Urothelium cell line (cell line): ENCODE measurements at places on chromosomes 4 and X.

DNA sequence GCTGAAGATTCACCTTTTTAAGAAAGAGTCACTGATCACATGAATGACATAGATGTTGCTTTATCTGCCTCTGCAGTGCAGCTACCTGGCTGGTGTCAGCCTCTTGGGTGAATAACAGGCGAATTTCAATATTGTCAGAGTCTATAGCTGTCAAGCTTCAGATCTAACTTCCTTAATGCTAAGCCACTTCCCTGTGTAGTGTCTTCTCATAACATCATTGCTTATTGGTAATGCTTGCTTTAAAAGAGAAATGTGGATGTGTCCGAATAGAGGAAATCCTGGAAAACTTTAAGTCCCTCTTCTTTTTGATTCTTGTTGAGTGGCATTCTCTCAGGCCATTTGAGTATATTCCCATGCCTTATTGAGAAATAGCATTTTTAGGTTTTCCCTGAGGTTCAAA, 7.3 kb upstream of the IGFBP7 start:
- DNase-seq: no peak

DNA sequence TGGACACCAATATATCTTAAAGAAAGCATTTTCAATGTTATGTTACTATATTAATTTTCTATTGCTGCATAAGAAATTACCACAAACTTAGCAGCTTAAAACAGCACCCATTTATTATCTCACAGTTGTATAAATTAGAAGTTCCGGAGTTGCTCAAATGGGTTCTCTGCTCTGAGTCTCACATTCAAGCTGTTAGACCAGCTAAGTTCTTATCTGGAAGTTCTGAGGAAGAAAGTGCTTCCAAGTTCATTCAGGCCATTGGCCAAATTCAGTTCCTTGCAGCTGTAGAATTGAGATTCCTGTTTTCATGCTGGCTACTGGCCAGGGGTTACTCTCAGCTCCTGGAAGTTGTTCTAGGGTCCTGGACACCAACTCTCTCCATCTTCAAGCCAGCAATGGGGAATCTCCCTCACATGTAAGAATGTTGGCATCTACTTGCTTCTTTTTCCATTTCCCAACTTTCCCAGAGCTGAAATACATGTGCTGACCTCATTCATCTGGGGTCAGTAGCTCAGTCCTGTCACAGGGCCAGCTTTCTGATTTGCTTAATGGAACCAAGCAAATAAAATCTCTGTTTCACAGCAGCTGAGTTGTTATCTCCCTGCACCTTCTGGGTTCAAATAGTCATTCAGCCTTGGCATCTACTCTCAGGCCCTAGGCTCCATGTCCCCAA, 99.6 kb upstream of the INTU start:
- no peak for DNase-seq

DNA sequence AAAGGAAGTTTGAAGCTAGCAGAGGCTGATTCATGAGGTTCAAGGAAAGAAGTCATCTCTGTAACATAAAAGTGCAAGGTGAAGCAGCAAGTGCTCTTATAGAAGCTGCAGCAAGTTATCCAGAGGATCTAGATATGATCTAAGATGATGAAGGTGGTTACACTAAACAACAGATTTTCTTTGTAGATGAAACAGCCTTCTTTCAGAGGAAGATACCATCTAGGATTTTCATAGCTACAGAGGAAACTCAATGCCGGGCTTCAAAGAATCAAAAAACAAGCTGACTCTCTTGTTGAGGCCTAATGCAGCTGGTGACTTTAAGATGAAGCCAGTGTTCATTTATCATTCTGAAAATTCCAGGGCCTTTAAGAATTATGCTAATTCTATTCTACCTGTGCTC, 28.8 kb downstream of the NR0B1 start:
- DNase-seq: no peak

GRCh38 chr4:66590488-66591215, 920.4 kb upstream of the EPHA5 start:
- DNase-seq: no peak

- no peak for DNase-seq
Observed at GRCh38 chr4:112322866-112323265, 25.7 kb downstream of the ALPK1 start.

DNA sequence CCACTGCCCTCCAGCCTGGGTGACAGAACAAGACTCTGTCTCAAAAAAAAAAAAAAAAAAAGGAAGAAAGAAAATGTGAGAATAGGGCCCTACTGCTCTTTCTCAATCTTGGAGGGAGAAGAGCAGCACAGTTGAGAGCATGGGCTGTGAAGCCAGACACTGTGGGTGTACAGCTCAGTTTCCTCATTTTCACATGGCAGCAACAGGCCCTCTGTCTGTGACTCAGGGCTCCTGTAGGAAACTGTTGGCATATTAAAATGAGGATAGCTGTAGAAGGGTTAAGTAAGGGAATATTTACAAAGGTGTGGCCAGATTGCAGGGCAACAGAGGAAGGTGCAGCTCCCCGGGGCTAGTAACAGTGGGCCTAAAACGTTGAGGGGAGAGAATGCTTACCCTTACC, 3.4 kb downstream of the AKAP14 start:
- no peak for DNase-seq

DNA sequence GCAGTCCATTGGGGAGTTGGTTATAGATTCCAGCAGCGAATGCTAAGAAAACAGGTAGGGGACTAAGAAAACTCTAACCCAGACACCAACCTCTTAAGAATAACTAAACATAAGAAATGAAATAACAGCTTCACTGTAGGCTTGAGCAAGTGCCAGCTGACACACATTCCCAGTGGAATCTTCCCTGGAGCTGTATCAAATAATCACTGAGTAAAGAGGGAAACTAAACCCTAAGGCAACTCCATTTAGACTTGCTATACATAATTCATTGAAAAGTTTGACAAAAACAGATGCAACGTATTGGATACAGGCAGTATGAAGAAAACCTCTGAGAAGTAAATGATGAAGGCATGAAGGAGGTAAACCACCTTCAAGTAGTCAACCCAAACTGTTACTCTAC, 293.5 kb downstream of the OPHN1 start:
- no peak for DNase-seq

- DNase-seq: no peak
Observed at GRCh38 chr4:1045193-1045594, 33.8 kb downstream of the FGFRL1 start.

GRCh38 chr4:38111024-38111423, 150.8 kb downstream of the PTTG2 start:
- DNase-seq: no peak

DNA sequence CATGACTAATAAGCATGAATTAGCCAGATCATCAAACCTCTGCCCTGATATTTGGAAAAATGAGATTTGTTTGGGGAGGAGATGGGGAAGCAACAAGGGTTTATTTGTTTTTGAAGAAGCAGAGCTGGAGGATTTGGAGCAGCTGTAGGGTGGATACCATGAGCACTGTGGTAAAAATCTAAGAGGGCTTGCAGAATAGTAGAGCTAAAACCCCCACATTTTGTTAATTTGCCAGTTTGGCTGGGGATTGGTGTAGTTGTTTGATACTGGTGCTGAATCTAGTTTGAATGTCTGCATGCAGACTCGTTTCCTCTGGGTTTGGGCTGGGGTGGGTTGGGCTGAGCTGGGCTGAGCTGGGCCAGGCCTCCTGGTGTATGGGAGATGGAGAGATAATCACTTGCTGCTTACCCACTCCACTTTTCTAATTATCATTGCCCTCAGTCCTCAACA, 43.7 kb downstream of the SMAD1 start:
- DNase-seq: no peak

- no peak for DNase-seq
Observed at GRCh38 chr4:2092669-2093053, 33.5 kb downstream of the NAT8L start.

- no peak for DNase-seq
Observed at GRCh38 chrX:139828033-139828432, 104.8 kb downstream of the ATP11C start.

DNA sequence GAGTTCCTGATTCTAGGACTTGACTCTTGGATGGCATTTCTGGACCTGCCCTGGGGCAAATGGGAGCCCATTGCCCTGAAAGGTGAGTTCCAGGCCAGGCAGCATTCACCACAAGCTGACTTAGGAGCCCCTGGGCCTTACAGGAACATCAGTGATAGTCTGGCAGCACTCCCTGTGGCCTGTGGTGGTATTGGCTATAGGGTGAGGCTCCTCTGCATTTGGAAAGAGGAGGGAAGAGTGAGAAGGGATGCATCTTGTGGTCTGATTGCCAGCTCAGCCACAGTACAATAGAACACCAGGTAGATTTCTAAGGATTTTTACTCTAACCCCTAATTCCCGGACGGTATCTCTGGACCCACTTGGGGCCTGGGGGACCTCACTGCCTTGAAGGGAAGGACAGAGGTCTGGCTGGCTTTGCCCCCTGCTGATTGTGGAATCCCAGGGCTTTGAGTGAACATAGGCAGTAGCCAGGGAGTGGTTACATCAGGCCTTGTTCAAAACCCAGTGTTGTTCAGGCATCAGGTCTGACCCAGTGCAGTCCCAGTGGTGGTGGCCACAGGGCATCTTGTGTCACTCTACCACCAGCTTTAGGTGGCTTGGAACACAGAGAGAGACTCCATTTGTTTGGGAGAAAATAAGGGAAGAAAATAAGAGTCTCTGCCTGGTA, 32.9 kb downstream of the MAGED4 start:
- no peak for DNase-seq

- DNase-seq: no peak
Observed at GRCh38 chr4:15498356-15498755, 28.7 kb downstream of the CC2D2A start.

DNA sequence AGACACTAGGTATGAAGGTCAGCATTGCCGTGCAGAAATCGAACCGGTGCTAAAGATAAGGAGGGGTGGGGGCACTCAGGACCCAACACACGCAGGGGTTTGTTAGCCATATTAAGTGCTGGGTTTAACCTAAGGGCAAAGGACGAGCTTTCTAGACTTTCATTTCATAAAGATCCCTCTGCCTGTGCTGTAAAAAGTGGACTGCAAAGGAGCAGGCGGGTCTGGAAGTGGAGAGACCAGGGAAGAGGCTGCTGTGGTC, 1.3 kb downstream of the CASP3 start:
- DNase-seq: no peak

DNA sequence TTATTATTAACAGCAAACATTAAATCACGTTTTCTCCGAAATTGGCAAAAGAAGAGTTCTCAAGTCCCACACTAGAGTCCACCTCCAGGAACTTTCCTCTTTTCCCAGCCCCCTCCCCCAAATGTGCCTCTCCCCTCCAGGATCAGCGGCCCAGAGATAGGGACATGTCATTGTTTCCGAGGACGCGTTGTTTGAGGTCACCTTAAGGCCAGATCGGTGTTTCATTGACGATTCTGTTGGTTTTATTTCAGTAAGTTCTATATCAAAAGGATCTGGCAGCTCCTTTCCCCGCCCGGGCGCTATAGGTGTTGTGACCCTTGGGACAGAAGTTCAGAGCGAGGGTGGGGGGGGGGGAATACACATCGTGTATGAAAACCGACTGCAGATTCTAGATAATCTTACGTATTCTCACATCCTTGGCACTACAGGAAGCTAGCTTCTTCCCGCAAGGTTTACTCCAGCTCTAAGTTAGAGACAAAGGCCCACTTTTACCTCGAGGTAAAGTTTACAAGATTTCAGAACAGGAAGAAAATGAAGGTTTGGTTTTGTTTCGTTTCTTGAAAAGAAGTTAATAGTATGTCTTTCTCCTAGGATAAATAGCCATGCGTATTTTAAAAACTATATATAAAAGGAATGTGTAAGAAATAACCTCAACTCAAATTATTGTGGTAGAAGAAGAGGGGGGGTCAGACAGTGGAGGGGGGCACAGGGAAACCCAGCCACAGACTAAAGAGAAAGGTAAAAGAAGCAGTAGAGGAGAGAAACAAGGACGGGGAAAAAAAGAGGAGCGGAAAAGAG, 739 bp upstream of the MSX1 start:
- no peak for DNase-seq

DNA sequence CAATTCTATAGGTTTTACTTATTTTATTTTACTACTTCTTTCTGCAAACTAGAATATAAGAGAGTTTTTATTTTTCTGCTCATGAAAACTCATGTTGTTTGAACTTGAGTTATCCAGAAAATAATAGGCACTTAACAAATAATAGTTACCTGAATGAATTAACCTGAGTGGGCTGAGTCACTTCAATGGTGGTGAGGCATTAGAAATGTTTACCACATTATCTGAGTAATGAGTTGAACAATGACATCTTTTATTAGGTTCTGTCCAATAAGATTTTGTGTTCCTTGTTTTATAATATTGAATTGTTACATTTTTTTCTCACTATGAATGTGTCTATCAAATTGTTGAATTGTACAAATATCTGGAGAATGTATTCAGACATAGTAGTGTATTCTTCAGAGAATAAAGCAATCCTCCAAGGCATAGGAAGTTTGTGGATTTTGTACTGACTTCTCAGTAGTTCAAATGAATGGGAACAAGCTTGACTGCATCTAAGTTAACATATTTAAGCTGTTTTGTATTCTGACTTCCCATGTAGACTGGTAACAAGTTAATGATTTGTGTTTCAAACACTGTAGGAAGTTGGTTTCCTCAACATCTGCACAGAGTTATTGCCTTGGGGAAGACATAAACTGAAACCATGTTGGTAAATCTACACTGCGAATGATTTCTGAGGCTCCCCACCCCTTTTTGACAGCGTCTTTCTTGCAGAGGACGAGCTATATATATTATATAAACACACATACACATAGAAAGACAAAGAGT, 1808.9 kb upstream of the TENM3 start:
- DNase-seq: no peak

DNA sequence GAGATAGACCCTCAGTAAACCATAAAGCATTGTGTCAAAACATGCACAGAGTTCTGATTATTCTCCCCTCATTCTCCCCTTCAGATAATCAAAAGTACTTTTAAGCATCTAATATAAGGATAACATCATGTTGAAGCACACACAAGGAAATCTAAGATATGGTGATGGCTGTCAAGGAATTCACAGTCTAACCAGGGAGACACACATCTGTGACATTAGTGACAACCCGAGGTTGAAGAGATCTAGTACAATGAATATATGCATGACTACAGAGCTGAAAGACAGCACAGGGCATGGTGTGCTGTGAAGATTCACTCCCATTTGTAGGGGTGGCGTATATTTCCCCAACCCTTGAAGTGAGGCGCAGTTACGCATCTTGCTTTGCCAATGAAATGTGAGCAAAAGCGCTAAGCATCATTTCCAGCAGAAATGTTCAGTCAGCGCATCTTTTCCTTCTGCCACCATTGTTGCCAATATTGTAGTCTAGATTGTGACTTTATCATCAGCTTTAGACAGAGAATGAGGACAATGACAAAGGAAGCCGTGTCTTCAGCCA, 122.0 kb downstream of the NSUN7 start:
- DNase-seq: no peak

DNA sequence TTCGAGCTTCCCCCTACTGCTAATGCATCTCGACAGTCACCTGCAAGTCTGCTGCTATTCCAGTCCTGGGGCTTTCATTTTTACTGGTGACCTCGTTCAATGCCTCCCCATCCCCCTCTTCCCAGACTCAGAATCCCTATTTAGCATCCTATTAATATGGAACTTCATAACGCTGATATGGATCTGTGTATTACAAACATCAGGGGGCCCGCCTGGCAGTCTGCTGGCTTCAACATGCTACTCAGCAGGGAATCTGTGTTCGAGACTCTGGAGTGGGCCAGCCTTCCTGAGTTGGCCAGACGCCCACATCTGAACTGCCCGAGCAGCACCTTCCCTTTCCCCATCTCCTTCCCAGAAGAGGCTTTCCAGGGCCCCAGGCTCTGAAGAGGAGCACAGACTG, 173.9 kb upstream of the PPARGC1A start:
- DNase-seq: no peak

- DNase-seq: peak; percentile 3
Observed at GRCh38 chrX:27890611-27891010, 82.8 kb downstream of the MAGEB10 start.
